ENCODE measurements at places on chromosomes 3 and 15.

GRCh38 chr3:146732325-146732724, 127.2 kb upstream of the PLSCR5 start:
- DNase-seq = no peak

GRCh38 chr3:186682812-186683211, 17.0 kb downstream of the HRG start:
- DNase-seq = no peak

- no peak for DNase-seq
These were observed 76.7 kb upstream of the DCBLD2 start for GRCh38 chr3:98978068-98978811.

DNA sequence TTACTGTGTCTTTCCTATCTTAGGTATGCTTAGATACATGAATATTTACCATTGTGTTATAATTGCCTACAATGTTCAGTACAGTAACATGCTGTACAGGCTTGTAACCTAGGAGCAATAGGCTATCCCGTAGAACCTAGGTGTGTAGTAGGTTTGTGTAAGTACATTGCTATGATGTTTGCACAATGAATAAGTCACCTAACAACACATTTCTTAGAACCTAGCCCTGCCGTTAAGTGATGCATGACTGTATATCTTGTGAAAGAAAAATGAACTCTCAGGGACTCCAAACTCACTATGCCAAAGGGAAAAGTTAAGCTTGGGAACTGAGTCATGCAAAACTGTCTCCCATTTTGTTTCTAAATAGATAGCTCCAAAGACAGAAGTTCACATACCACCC, 91.5 kb upstream of the ACP3 start:
- DNase-seq = no peak

- no peak for DNase-seq
These were observed 31.9 kb upstream of the RTP4 start for GRCh38 chr3:187336322-187336721.

- DNase-seq = no peak
These were observed 161.7 kb downstream of the BBX start for GRCh38 chr3:107684431-107684925.

- DNase-seq = no peak
These were observed 21.5 kb upstream of the TMEM45A start for GRCh38 chr3:100470951-100471350.

DNA sequence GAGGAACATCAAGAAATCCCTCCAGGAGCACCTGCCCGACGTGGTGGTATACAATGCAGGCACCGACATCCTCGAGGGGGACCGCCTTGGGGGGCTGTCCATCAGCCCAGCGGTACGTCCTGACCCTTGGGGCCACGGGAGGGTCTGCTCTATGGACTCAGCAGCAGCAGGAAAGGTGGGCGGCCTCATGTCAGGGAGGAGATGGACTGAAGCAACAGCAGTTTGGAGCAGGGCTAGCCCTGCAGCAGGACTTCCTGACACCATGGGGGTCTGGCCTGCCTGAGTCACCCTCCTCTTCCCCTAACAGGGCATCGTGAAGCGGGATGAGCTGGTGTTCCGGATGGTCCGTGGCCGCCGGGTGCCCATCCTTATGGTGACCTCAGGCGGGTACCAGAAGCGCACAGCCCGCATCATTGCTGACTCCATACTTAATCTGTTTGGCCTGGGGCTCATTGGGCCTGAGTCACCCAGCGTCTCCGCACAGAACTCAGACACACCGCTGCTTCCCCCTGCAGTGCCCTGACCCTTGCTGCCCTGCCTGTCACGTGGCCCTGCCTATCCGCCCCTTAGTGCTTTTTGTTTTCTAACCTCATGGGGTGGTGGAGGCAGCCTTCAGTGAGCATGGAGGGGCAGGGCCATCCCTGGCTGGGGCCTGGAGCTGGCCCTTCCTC, 24.2 kb downstream of the HDAC11 start:
- no peak for DNase-seq

DNA sequence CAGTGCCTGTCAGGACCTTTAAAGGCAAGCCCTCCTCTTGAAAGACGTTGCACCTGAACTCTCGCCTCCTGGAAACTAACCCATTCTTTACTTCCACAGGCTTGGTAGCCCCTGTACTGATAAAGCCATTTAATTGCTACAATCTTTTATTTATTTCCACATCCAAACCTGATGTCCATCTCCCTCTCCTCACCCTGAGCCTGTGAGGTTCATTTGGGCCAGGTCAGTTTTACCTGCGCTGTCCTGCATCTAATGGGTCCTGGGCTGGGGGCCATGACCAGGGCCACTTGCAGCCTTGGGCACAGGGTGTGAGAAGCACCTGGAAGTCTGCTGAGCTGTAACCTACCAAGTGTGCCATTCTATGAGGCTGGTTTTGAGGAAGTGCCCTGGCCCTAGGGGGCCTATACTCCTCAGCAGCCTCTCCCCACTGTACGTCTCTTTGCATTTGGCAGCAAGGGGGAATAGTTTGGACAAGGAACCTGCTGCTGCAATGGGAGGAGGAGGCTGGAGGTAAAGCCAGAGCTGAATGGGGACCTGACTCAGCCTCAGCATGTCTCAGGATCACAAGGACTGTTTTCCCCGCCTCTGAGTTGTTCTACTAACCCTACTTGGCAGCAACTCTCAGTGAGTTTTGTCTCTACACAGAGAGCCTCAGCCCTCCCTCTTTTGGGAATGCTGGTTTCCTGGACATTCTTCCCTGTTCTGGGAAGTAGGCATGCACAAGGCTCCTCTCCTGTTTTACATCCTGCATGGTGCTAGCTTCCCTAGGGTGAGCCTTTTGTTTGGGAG, 53.8 kb downstream of the WDR76 start:
- DNase-seq = no peak

GRCh38 chr15:87348746-87349145, 907.8 kb downstream of the NTRK3 start:
- DNase-seq = no peak

- DNase-seq = no peak
These were observed 146.9 kb downstream of the CHST2 start for GRCh38 chr3:143266511-143266910.

- DNase-seq = no peak
These were observed 85.4 kb downstream of the SLC6A11 start for GRCh38 chr3:10901296-10901945.

GRCh38 chr3:98763076-98763475, at the start of gene ST3GAL6:
ST3GAL6 (plus strand) TSS chr3:98763340; CDS start chr3:98768441, 5,101 bp downstream.
- DNase-seq = no peak

DNA sequence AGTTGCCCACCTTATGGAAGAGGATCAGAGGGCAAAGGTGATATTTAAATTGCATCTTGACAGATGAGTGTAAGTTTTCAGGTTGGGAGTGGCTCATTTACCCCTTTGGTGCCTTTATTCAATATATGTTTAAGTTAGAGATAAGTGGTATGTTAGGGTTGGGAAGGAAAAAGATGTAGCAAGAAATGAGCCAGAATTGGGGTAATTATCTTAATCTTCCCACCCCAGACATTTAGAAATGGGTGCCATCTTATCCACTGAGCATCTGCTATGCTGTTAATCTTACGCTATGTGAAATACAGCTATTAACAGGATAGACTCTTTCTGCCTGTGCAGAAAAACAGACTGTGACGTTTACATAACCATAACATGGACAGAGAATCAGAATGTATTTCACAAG, 6.3 kb downstream of the CMTM7 start:
- no peak for DNase-seq

- DNase-seq = no peak
These were observed 10.3 kb downstream of the PDZRN3 start for GRCh38 chr3:73614419-73614818.

DNA sequence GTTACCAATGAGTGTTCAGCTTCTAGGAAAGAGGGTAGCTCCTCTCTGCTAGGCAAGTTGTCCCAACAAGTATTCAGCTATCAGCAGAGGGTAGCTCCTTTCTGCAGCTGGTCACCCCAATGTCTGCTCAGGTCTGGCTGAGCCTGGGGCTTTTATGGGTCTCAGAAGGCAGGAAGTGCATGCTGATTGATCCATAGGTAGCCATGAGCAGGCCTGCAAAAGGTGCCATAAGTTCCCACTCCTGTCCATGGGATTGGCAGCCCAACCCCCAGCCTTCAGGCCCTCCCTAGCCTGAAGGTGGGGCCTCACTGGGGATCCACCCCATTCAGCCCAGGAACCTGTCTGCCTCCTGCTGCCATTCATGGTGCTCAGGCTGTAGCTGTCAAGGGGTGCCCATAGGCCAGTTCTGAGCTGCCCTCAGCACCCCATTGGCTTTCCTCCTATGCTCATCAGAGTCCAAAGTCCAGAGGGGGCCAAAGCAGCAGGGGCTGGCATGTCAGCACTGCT, 34.6 kb upstream of the DNAJC13 start:
- no peak for DNase-seq

DNA sequence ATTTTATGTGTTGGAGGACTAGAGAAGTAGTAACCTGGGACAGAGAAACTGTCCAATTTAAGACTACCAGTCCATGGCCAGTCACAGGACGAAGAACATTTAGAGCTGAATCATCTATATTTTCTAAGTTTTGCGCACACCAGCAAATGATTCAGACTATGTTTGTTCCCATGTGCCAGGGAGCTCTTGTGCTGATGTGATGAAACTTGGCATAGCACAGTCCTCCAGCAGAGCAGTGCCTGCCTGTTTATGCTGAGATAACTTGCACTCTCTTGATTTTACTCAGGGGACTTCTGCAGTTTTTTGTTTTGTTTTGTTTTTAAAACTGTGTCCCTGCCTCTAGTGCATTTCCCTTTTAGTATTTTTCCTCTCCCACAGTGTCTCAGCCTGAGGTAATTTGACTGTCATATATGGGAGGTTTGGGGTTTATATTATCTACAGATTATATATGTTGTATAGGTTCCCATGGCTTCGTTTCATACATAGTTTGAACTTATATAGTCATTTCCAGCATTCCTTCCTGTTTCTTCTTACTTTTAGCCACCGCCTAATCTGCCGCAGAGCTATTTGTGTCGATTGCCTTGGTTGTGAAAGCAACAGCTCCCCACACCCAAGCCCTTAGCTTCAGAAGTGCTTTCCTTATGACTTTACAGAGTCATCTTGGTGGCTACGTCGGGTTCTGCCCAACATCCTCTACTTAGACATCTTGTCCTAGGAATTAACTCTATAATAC, 45.5 kb downstream of the PPM1L start:
- DNase-seq = no peak

DNA sequence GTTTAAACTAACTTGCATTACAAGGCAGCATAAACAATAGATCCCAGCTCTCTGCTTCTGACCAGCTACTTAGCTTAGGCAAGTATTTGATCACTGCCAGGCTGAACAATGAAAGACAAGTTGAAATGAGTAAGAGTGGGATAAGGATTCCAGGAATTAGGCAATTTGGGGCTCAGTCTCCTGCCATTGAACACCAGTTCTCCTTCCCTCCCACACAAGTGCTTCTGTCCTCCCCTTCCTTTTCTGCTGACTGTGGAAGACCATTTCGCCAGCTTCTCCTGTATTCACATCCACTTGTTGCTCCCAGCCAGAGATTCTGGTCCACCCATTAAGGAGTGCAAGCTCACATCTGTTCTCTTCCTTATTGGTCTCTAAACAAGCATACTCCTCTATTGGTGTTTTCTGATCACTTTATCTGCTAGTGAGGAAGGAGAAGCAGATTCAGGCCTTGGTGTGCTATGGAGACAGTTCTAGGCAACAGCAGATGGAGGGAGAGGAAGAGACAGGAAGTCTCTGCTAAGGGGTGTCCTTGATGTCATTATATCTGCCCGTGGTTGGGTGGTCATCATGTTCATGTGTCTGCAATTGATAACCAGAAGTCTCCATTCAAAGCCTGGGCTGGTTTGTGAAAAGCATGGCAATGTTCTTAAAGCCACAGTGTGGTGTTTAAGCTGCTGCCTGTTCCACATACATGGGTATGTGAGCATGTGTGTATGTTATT, 121.5 kb downstream of the PLCL2 start:
- no peak for DNase-seq

DNA sequence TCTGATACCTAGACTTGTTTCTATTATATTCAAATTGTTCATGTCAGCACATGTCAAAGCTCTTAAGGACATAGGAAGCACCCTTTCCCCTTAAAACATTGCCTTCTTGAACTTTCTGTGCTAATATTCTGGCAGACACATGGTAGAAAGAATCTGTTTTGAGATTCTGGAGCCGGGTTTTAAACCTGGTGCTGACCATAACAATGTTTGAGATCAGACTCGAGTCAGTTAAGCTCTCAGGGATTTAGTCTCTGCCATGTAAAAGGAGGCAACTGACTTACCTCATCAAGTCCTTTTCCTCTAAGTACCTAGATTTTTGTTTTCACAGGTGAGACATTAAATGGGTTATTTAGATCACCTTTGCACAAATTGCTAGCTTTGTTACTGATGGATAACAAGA, 38.9 kb downstream of the RBMS3 start:
- no peak for DNase-seq

DNA sequence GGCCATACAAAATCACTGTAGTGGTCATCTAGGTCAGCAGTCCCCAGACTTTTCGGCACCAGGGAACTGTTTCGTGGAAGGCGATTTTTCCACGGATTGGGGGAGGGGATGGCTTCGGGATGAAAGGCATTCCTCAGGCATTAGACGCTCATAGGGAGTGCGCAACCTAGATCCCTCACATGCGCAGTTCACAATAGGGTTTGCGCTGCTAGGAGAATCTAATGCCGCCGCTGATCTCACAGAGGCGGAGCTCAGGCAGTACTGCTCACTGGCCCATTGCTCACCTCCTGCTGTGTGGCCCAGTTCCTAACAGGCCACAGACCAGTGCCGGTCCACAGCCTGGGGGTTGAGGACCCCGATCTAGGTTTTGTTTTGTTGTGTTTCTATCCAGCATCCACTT, 200.1 kb downstream of the SLC9A9 start:
- DNase-seq = no peak

GRCh38 chr3:182722907-182723306, 70.4 kb upstream of the ATP11B start:
- no peak for DNase-seq

DNA sequence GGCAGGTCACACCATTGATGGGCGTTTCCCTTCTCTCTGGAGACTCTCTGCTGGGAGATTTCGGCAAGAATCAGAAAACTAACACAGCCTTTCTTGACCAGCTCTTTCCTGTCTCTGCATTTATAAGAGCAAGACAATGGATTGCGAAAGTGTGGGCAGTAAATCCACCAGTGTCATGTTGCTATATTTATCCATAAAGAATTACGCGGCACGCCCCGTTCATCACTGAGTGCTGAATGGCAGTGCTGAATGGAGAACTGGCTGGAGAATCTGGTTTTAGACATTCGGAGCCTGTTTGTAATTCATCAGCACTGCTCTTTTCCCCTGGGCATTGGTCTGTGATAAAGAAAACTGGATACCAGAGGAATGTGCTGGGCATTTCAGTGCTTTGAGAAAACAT, 2.0 kb upstream of the CEMIP start:
- no peak for DNase-seq

DNA sequence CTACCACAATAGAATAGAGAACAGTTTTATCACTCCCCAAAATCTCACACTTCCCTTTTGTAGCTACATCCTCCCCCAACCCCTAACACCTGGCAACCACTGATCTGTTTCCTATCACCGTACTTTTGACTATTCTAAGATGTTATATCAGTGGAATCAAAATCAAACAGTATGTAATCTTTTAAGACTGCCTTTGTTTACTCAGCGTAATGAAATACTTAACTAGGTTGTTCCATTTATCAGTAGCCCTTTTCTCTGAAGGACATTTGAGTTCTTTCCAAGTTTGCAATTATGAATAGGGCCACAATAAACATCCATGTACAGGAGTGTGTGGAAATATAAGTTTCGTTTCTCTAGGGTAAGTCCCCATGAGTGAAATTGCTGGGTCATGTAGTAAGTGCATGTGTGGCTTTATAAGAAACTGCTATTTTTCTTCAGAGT, 372.3 kb downstream of the SV2B start:
- DNase-seq = no peak
